Aorta (tissue), 5 donors: ENCODE measurements at places on chromosomes 6 and 20. TPM values are rescaled to one million over a fixed set of nuclear protein-coding genes. Genes with fewer than 3 reads are reported as not detected.

CGA gene
- polyA plus RNA-seq: not detected

DNA sequence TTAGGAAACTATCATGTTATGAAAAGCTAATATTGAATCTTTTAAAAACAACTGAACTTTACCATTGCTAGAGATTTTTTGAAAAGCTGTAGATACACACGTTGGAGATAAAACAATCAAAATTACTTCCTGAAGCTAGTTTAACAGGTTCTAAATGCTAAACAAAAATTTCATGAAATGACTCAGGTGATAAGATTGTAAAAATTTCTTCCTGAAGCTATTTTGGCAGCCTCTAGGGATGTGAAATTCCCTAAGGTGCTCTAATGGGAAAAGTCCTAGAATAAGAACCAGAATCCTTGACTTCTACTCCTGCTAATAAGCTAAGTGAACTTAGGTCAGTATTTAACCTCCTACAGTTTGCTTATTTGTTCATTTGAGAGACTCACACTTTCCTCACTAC lies 8.5 kb downstream of the GCM2 start:
- H3K4me1 ChIP-seq: no peaks in the 10 kb centered on the region
- no peak overlapping the region for H3K27ac ChIP-seq
- no peak for DNase-seq
- no peaks in the 10 kb centered on the region for H3K27me3 ChIP-seq
- no peak overlapping the region for H3K4me3 ChIP-seq
- H3K36me3 ChIP-seq: no peaks in the 10 kb centered on the region

ALDH8A1 gene
- 0.75 TPM for polyA plus RNA-seq

- H3K4me3 ChIP-seq: no peak overlapping the region
- H3K36me3 ChIP-seq: no peaks in the 10 kb centered on the region
- H3K4me1 ChIP-seq: no peaks in the 10 kb centered on the region
- H3K27ac ChIP-seq: no peak overlapping the region
- DNase-seq: no peak
Measured at GRCh38 chr6:10383331-10384090, 31.4 kb downstream of the TFAP2A start.

DNA sequence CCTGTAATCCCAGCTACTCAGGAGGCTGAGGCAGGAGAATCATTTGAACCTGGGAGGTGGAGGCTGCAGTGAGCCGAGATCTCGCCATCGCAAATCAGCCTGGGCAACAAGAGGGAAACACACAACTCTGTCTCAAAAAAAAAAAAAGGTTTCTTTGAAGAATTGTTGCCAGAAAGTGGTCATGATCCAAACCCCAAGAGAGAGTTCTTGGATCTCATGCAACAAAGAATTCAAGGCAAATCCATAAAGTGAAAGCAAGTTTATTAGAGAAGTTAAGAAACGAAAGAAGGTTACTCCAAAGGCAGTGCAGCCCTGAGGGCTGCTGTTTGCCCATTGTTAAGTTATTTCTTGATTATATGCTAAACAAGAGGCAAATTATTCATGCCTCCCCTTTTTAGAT lies 14.5 kb upstream of the KIFC1 start:
- H3K27me3 ChIP-seq: no peaks in the 10 kb centered on the region
- no peak overlapping the region for H3K27ac ChIP-seq
- H3K4me1 ChIP-seq: no peaks in the 10 kb centered on the region
- DNase-seq: no peak

- H3K27ac ChIP-seq: no peak overlapping the region
- H3K4me3 ChIP-seq: no peak overlapping the region
- no peak for DNase-seq
- no peaks in the 10 kb centered on the region for H3K4me1 ChIP-seq
- H3K36me3 ChIP-seq: no peaks in the 10 kb centered on the region
Measured at GRCh38 chr20:48467622-48468021, 360.2 kb downstream of the PREX1 start.

DNA sequence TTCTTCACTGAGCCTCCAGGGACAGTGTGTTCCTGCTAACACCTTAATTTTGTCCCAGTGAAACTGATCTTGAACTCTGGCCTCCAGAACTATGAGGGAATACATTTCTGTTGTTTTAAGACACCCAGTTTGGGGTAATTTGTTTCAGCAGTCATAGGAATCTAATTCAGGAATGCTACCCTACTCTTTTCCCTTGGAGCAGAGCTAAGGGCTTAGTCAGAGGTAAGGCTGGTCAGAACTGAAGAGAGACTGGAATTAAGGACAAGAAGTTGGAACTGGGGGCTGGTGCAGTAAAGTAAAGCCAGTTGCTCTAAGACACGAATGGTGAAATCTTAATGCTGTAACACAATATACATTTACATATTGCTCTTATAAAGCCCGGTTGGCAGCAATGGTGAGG lies 809.7 kb downstream of the MAFB start:
- H3K4me3 ChIP-seq: no peak overlapping the region
- H3K4me1 ChIP-seq: no peaks in the 10 kb centered on the region
- H3K27ac ChIP-seq: no peak overlapping the region

- H3K36me3 ChIP-seq: no peaks in the 10 kb centered on the region
- H3K27ac ChIP-seq: no peak overlapping the region
- DNase-seq: no peak
- H3K4me3 ChIP-seq: no peak overlapping the region
Measured at GRCh38 chr20:24381886-24382285, 87.5 kb upstream of the SYNDIG1 start.

PKHD1 gene
- not detected for polyA plus RNA-seq

FAXC gene
- 7.3 TPM for polyA plus RNA-seq

DNA sequence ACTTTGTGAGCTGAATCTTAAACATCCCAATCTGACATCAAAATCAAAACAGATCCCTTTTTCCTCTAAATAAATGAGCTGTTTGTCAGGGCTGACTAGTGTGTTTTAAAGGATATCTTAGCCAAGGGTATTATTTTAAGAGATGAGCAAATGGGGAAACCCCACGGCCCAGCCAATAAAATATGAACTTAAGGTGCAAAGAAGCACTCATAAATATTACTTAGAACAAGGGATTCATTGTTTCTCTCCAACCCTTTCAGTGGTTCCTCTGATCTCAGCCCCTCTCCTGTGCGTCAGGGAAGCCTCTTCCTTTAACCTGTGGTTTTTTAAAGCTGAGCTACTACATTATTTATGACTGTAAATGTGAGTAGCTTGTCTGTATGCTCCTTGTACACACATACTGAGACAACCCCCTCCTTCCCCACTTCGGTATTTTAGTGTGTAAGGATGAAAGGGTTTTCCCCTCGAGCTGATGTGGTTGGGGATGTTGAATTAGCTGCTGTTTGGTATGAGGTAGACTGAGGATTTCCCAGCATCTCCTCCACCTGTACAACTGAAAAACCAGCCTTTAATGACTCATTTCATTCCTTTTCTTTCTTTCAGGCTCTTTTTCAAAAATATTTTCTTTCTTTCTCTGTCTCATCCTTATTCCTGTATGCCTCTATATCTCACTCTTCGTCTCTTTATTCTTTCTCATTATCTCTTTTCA lies 6.5 kb downstream of the BMP5 start:
- no peak for DNase-seq
- H3K27me3 ChIP-seq: no peaks in the 10 kb centered on the region
- no peak overlapping the region for H3K4me3 ChIP-seq
- no peak overlapping the region for H3K27ac ChIP-seq
- H3K36me3 ChIP-seq: no peaks in the 10 kb centered on the region
- H3K4me1 ChIP-seq: no peaks in the 10 kb centered on the region

DNA sequence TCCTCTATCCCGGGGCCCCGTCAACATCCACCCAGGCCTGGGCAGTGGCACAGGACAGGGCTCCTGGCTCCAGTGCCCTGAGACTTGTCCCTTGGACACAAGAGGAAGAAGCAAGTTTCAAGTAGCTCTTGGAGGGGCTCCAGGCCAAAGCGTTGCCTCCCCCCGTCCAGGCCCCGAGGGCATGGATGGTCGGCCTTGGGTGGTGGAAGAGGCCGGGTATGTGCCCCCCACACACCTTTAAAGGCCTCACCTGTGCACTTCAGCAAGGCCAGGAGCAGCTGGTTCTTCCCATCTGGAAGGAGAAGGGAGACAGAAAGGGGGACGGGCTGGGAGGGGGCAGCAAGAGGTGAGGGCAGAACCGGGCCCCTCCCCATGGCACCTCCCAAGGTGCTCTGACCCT lies 190.3 kb downstream of the PREX1 start:
- H3K27ac ChIP-seq: no peak overlapping the region
- DNase-seq: no peak
- H3K4me3 ChIP-seq: no peak overlapping the region
- no peaks in the 10 kb centered on the region for H3K36me3 ChIP-seq

DNA sequence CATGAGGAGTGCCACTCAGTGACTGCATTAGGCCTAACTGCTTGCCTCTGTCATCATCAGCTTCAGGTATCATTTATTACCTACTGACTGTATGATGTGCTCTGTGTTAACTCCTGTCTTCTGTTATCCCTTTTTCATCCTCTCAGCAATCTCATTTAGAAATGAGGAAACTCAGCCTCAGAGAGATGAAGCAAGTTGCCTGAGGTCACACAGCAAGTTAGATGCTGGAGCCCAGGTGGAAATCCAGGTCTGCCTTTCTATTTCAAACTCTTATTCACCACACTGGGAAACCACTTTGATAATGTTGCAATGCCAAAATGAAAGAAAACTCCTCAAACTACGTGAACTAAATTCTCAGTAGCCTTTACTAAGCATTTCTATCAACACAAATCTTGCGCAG lies 1.3 kb downstream of the FERMT1 start:
- no peaks in the 10 kb centered on the region for H3K4me1 ChIP-seq
- H3K27me3 ChIP-seq: no peaks in the 10 kb centered on the region
- DNase-seq: no peak
- no peaks in the 10 kb centered on the region for H3K36me3 ChIP-seq

DNA sequence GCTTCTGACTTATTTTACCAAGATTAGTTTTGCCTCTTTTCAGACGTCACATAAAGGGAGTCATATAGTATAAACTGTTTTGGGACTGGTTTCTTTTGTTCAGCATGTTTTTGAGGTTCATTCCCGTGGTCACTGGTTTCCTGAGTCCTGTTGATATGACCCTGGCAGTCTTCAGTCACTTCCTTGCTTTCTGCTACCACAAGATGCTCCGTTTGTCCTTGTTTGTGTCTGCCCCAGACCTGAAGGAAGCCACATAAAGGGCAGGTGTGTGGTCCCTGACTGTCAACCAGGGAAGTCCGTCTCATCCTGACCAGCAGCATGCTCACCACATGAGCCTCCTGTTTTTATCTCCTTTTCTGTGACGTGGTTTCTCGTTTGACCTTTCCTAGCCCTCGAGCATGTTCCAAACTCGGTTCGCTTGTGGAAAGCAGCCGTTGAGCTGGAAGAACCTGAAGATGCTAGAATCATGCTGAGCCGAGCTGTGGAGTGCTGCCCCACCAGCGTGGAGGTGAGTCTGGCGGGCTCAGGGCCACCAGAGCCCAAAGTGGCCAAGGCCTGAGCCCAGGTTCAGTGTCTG lies 26.1 kb upstream of the C20orf204 start:
- no peaks in the 10 kb centered on the region for H3K4me1 ChIP-seq
- no peak for DNase-seq
- peaks cover 11% of the 10 kb centered on the region for H3K36me3 ChIP-seq
- no peak overlapping the region for H3K27ac ChIP-seq
- no peaks in the 10 kb centered on the region for H3K27me3 ChIP-seq

DNA sequence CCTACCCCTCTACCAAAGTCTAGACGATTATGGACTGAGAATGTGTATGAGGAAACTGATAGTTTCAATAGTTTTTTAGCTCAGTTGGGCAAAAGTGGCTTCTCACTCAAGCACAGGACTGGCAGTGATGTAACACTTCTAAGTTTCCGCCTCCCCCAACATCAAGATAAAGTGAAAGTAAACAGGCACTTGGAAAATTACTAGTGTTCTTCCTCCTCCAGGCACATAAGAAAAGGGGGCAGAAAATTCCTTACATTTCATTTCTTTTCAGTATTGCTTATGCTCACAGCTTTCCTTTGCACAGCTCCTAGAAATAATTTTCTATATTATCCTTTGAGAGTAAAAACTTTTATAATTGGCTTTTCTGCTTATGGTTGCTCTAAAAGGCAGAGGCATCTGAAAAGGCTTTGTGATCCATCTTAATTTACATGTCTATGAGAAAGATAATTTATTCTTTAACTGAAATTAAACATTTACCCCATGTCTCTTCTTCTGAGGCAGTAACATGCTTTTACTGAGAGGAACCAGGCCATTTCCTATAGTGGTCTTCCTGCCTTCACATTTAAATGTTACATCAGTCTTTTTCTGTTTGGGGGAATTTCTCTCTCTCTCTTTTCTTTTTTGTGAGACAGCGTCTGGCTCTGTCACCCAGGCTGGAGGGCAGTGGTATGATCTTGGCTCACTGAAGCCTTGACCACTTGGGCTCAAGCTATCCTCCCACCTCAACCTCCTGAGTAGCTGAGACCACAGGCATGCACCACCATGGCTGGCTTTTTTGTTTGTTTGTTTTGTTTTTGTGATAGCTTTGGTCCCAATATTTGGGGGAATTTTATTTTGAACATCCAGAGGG lies 65.0 kb upstream of the EEF1A1 start:
- H3K36me3 ChIP-seq: no peaks in the 10 kb centered on the region
- no peaks in the 10 kb centered on the region for H3K4me1 ChIP-seq
- no peaks in the 10 kb centered on the region for H3K27me3 ChIP-seq
- peak overlapping the region; percentile 92 for H3K27ac ChIP-seq
- no peak for DNase-seq
- peak overlapping the region; percentile 43 for H3K4me3 ChIP-seq

DNA sequence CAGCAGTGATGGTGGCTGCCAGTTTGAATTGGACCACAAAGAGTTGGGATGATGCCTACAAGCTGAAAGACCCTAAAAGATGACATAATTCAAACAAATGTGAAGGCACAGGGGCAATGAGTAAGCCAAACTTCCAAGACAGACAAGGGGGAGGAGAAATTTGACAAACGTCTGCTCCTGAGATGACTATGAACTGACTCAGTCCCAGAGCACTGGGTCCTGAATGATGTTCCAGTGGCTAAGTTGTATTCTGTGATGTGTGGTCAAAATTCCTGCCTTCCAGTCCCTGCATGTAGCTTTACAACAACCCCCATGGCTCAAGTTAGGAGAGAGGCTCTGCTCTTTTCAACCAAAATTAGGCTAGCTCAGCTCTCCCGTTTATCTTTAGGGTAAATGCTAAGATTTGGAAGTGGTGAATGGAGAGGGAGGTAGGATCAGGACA lies 86.1 kb upstream of the SIRPA start:
- peaks cover 5% of the 10 kb centered on the region for H3K4me1 ChIP-seq
- no peaks in the 10 kb centered on the region for H3K27me3 ChIP-seq
- no peak for DNase-seq
- no peaks in the 10 kb centered on the region for H3K36me3 ChIP-seq
- H3K4me3 ChIP-seq: no peak overlapping the region
